ENCODE measurements at places on chromosomes 3 and 15.
A peak's percentile ranks its signal among the peaks of the same experiment; 100 is the strongest.

- DNase-seq = no peak
These were observed 420.1 kb upstream of the MCTP2 start for GRCh38 chr15:93811305-93811704.

DNA sequence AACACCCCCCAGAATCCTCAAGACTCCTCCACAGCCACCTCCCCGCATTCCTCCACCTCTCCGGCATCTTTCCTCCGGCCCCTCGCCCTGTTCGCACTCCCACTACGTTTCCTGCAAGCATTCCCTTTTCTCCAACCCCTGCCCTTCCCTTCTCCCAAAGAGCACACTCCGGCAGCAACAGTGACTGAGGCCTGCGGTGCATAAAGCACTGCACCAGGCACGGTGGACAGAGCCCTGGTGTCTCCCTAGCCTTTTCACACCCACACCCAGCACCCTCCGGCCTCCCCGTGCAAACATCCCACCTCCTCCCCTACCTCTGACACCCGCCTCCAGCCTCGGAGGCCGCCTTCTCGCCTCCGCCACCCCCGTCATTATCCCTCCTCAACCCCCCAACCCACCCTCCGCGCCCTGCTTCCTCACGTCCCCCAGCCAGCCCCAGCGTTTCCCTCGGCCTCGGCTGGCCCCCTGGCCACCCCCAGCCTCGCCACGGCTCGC is 577 bp downstream of the ZNF148 start:
- peak; percentile 12 for DNase-seq

DNA sequence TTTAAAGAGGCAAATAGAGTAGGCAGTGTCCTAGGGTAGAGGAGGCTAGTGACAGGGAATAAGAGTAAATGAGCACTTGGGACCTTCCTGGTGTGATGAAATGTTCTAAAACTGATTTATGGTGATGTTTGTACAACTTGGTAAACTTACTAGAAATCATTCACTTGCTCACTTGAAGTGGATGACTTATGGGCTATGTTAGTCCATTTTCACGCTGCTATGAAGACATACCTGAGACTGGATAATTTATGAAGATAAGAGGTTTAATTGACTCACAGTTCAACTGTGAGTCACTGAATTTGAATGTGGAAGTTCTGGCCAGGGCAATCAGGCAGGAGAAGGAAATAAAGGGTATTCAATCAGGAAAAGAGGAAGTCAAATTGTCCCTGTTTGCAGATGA is 31.7 kb upstream of the DHX36 start:
- DNase-seq = no peak

- no peak for DNase-seq
These were observed 165.5 kb downstream of the MEX3B start for GRCh38 chr15:81880314-81880713.

DNA sequence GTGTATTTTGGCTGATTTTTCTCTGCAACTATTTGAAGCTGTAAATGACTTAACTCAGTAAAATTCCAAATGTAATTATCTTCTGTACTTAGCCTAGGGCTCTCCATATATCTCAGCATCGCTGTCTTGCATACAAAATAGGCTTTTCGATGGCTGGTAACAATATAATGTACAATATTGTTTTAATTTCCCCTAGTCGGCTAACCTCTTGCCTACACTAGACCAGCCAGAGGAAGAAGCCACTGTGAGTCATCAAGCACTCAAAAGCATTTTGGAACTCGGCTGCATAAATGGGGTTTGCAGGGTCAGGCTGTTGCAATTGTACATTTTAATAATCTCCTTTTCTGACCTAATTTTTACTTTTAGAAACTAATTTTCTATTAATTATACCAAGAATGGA is 583.8 kb downstream of the FOXP1 start:
- DNase-seq = no peak

DNA sequence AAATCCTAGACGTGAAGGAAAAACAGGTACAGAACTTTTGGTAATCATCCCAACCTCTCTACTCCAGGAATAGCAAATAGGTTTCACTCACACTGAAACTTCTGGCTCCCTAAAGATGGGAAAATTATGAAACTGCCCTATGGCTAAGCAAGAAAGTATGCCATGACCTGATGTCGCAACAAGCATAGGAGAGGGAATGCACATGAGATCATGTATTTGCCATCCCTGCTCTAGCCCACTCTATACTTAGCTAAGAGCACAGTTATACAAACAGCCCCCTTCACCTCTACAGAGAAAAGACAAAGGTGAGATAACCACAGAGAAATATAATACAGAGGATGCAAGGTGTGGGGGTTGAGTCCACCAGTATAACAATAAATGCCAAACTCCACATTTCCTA is 102.7 kb downstream of the TBC1D5 start:
- no peak for DNase-seq
